Tibial nerve (tissue), 4 donors: ENCODE measurements at places on chromosomes 12 and 14. TPM values are rescaled to one million over a fixed set of nuclear protein-coding genes. Genes with fewer than 3 reads are reported as not detected.

DNA sequence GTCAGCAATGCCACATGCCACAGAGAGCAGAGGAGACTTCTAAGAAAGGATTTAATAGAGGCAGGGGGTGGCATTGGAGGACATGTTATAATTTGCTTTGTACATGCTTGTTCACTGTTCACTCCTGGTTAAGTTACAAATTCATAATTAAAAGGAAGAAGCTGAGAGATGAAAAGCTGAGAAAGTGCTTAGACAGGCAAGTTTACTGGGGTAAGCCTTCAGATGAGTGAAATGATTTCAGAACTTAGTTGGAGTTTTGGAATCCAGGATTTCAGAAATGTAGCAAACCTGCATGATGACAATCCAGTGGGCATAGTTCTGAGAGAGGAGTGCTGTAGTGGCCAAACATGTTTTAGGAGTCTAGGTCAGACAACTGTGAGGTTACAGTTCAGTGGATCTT is 67.3 kb upstream of the FBXO33 start:
- H3K27me3 ChIP-seq: no peaks in the 10 kb centered on the region
- DNase-seq: no peak
- H3K27ac ChIP-seq: no peak overlapping the region
- H3K4me1 ChIP-seq: no peaks in the 10 kb centered on the region

DNA sequence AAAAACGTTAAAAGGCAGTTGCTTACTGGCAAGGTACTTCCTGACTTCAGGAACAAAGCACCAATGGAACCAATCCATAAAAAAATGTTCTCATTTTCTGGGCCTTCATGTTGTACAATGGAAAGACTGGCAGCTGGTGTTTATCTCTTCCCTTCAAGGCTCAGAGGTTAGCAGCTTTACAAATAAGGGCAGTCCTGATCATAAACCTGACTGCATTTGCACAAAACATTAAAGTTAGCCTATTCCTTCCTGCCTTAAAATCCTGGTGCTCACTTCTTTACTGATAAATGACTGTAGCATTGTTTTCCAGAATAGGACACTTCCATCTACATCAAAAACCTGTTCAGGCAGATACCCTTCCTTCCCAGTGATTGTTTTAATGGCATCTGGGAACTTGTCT is 19.2 kb downstream of the IL26 start:
- no peaks in the 10 kb centered on the region for H3K36me3 ChIP-seq

The CPNE6 gene
- total RNA-seq: not detected

DNA sequence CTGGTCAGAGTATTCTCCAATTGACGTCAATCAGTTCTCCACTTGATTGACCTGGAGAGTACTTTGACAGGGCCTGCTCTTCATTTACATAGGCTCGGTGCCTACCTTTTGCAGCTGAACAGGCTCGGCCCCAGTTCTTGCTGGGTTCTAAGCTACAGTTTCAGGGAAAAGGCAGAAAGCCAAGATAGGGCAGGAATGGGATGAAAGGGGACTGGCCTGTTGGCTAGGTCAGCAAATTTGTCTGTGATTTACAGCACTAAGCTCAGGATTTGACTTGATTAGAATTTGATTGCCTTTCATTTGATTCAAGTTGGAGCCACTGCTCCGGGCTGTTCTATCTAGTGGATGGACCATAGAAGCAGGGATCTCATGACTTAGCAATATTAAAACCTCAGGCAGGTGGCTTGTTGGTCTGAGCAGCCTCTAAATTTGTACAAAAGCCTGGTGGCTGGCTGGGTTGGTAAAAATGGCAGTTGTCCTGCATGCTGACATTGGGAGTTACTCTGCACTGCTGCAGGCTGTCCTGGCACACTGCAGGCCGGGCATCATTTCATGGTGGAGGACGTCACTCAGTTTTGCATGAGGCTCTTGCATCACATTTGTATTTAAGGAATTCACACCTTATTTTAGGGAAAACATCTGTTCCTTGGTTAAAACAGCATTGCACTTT is 71.8 kb downstream of the BICD1 start:
- no peak for DNase-seq
- no peak overlapping the region for H3K27ac ChIP-seq
- no peaks in the 10 kb centered on the region for H3K27me3 ChIP-seq
- no peaks in the 10 kb centered on the region for H3K36me3 ChIP-seq

DNA sequence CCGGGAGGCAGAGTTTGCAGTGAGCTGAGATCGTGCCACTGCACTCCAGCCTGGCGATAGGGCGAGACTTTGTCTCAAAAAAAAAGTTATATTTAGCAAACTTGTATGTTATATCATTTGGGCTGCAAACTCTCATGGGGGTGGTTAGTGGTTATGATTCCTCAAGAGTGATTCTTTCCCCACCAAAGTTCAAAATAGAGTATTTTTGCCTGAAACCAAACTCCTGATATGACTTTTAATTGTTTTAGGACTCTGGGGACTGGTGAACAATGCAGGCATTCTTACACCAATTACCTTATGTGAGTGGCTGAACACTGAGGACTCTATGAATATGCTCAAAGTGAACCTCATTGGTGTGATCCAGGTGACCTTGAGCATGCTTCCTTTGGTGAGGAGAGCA is 18.6 kb downstream of the HSD17B6 start:
- no peak overlapping the region for H3K27ac ChIP-seq
- H3K4me1 ChIP-seq: no peaks in the 10 kb centered on the region
- H3K4me3 ChIP-seq: no peak overlapping the region
- no peaks in the 10 kb centered on the region for H3K36me3 ChIP-seq

The DPY19L2 gene
- total RNA-seq: 14.1 TPM

- H3K27me3 ChIP-seq: no peaks in the 10 kb centered on the region
- H3K4me3 ChIP-seq: no peak overlapping the region
- H3K4me1 ChIP-seq: no peaks in the 10 kb centered on the region
- no peak for DNase-seq
- no peak overlapping the region for H3K27ac ChIP-seq
Observed at GRCh38 chr12:80195074-80195726, 95.9 kb downstream of the OTOGL start.

- H3K4me3 ChIP-seq: no peak overlapping the region
- H3K36me3 ChIP-seq: no peaks in the 10 kb centered on the region
- H3K4me1 ChIP-seq: peaks cover 24% of the 10 kb centered on the region
- no peak for DNase-seq
Observed at GRCh38 chr12:53593031-53593430, 33.2 kb downstream of the ATF7 start.

DNA sequence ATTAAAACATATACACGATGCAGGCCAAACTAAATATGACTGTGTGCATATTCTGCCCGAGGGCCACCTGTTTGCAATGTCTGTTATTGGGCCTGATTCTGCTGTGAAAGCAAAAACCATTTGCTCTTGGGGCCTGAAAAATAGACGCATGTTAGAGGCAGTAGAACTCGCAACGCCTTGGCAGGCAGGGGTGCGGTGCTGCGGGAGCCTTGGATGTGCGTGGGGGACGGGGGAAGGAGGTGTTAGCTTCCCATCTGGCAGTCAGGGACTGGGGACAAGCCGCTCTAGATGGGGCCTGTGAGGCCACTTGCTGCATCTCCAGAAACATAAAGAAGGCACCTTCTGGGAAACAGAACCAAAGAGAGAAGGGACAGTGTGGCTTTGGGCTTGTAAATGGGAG is 216.3 kb downstream of the PHETA1 start:
- H3K27me3 ChIP-seq: no peaks in the 10 kb centered on the region
- no peak for DNase-seq
- H3K36me3 ChIP-seq: no peaks in the 10 kb centered on the region
- H3K4me1 ChIP-seq: no peaks in the 10 kb centered on the region
- no peak overlapping the region for H3K4me3 ChIP-seq

The NPFF gene
- total RNA-seq: not detected

DNA sequence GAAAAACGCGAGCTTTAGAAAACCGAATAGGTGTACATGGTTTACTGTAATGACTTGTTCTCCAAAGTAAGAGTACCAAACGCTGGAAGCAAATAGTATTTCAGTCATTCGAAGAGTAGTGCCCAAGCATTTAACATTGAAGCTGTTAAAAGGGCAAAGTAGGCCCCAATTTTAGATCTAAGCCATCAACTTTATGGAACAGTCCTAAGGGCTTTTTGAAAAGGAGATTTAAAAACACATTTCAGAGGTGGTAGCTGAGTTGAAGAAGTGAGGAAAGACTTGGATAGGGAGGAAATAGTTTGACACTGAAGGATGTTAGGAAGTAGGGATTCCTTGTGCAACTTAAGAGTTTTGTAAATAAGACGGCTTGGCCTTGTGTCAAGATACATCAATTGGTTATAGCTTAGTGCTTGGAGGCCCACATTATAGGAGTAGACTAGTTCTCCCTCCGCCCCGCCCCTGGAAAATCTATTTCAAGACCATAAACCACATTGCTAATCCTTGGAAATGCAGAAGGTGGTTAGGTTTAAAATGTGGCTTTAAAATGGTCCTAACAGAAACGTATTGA is 783 bp upstream of the TUBA1B start:
- peak overlapping the region; percentile 87 for H3K4me3 ChIP-seq
- H3K4me1 ChIP-seq: peaks cover 9% of the 10 kb centered on the region
- no peaks in the 10 kb centered on the region for H3K27me3 ChIP-seq
- peak overlapping the region; percentile 100 for H3K27ac ChIP-seq
- peaks cover 10% of the 10 kb centered on the region for H3K36me3 ChIP-seq

DNA sequence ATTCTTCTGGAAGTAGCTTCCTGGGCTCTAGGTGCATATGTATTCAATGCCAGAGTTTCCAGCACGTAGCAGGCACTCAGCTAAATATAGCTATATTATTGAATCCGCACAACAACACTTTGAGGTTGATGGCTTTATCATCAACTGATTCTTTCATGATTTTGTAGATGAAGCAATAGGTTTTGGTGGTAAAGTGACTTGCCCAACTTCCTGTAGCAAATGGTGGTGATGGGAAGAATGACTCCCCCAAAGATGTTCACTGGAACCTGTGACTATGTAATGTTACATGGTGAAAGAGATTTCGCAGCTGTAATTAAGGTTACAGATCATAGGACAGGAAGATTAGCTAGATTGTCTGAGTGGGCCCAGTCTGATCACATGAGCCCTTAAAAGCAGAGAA is 3.2 kb downstream of the TDRD9 start:
- H3K27ac ChIP-seq: no peak overlapping the region
- peaks cover 9% of the 10 kb centered on the region for H3K27me3 ChIP-seq
- H3K36me3 ChIP-seq: no peaks in the 10 kb centered on the region
- no peak for DNase-seq
- H3K4me3 ChIP-seq: no peak overlapping the region

- peaks cover 46% of the 10 kb centered on the region for H3K36me3 ChIP-seq
- no peak for DNase-seq
- H3K4me3 ChIP-seq: no peak overlapping the region
- H3K27ac ChIP-seq: no peak overlapping the region
- H3K4me1 ChIP-seq: peaks cover 7% of the 10 kb centered on the region
Observed at GRCh38 chr12:79782172-79782900, 91.6 kb upstream of the PAWR start.

The SAV1 gene
- total RNA-seq: 51.5 TPM

The RXYLT1 gene
- 21.6 TPM for total RNA-seq

- DNase-seq: no peak
- no peaks in the 10 kb centered on the region for H3K36me3 ChIP-seq
- no peaks in the 10 kb centered on the region for H3K27me3 ChIP-seq
- H3K27ac ChIP-seq: no peak overlapping the region
- H3K4me1 ChIP-seq: no peaks in the 10 kb centered on the region
Observed at GRCh38 chr12:127964717-127965116, 302.3 kb upstream of the TMEM132C start.

- H3K27me3 ChIP-seq: no peaks in the 10 kb centered on the region
- no peaks in the 10 kb centered on the region for H3K36me3 ChIP-seq
- H3K4me3 ChIP-seq: no peak overlapping the region
Observed at GRCh38 chr14:77406086-77406485, 17.2 kb downstream of the NOXRED1 start.

DNA sequence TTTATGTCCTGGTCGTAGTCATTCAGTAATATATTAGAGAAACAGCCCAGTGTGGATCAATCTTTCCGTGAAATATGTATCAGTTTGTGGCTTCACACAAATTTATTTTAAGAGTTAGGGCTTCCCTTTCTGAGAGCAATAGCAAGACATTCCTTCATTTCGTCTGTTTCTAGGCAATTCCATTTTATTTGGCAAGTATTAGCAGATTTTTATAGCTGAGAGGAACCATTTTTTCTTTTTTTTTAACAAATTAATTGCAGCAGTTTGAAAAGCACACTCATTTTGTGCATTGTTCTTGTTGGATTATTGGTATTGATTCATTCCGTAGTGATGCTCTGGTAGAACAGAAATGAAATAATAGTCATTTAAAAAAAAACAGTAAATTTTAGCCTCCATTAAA is 132.9 kb downstream of the SRGAP1 start:
- no peak overlapping the region for H3K4me3 ChIP-seq
- no peak overlapping the region for H3K27ac ChIP-seq
- no peaks in the 10 kb centered on the region for H3K4me1 ChIP-seq

The OR4E1 gene
- not detected for total RNA-seq

DNA sequence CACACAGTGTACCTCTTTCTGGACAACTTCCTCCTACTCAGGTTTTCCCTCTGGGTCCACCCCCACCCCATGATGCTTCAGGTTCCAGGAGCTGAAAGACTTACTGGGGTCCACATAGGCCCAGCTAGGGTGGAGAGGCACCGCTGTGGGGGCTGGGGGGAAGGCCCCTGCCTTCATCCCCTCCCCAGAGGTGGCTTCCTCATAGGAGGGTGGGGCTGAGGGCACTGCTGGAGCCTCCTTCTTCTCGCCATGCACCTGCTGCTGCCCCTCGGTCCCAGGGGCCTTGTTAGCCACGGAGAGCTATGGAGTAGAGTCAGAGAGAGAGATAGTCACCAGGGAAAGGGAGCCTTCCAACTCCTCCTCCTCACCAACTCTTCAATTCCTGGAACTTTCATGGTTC is 2.7 kb downstream of the FAIM2 start:
- no peaks in the 10 kb centered on the region for H3K4me1 ChIP-seq
- H3K27ac ChIP-seq: peak overlapping the region; percentile 13
- no peaks in the 10 kb centered on the region for H3K36me3 ChIP-seq

GRCh38 chr14:83301791-83302190 is 1768.1 kb upstream of the SEL1L start:
- no peak overlapping the region for H3K27ac ChIP-seq
- no peaks in the 10 kb centered on the region for H3K36me3 ChIP-seq
- no peaks in the 10 kb centered on the region for H3K4me1 ChIP-seq
- no peak for DNase-seq
- no peaks in the 10 kb centered on the region for H3K27me3 ChIP-seq
- H3K4me3 ChIP-seq: no peak overlapping the region

The NTS gene
- total RNA-seq: not detected

GRCh38 chr12:24561411-24561871 is 387.5 kb downstream of the BCAT1 start:
- no peaks in the 10 kb centered on the region for H3K36me3 ChIP-seq
- no peaks in the 10 kb centered on the region for H3K27me3 ChIP-seq
- DNase-seq: peak; percentile 27
- peak overlapping the region; percentile 91 for H3K27ac ChIP-seq

GRCh38 chr14:69919815-69920214 is 40.6 kb downstream of the SMOC1 start:
- H3K27me3 ChIP-seq: no peaks in the 10 kb centered on the region
- H3K27ac ChIP-seq: no peak overlapping the region
- DNase-seq: no peak
- no peaks in the 10 kb centered on the region for H3K36me3 ChIP-seq
- no peaks in the 10 kb centered on the region for H3K4me1 ChIP-seq

DNA sequence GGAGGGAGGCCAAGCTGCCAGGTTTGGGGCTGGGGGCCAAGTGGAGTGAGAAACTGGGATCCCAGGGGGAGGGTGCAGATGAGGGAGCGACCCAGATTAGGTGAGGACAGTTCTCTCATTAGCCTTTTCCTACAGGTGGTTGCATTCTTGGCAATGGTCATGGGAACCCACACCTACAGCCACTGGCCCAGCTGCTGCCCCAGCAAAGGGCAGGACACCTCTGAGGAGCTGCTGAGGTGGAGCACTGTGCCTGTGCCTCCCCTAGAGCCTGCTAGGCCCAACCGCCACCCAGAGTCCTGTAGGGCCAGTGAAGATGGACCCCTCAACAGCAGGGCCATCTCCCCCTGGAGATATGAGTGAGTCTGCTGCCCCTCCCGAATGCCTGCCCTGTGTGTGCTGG is 432 bp downstream of the IL25 start:
- no peak overlapping the region for H3K27ac ChIP-seq
- H3K36me3 ChIP-seq: no peaks in the 10 kb centered on the region
- no peak for DNase-seq
